Stimulated activated CD4-positive, alpha-beta T cell treated with anti-CD3 and anti-CD28 coated beads, Interleukin-2, amount 100 ng/mL, for 48 hours (primary cell): ENCODE measurements at places on chromosomes 5 and 9.
A peak's percentile ranks its signal among the peaks of the same experiment; 100 is the strongest.

DNA sequence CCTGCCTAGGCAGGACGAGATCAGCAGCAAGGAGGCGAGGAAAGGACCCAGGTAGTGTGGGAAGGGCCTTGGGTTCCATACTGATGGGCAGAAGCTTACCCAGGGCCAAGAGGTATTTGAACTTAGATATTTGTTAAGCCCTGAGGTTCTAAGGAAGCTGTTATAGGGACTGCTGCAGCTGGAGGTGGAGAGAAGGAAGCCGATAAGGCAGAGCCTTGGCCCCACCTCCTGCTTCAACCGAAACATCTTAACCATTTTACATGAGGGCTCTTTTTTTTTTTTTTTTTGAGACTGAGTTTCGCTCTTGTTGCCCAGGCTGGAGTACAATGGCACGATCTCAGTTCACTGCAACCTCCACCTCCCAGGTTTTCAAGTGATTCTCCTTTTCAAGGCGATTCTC lies 8.6 kb upstream of the AQP3 start:
- DNase-seq: no peak

- no peak for DNase-seq
Observed at GRCh38 chr9:96167011-96167410, 135.0 kb downstream of the HSD17B3 start.

GRCh38 chr5:7478459-7478858 lies 82.5 kb downstream of the ADCY2 start:
- DNase-seq: no peak

DNA sequence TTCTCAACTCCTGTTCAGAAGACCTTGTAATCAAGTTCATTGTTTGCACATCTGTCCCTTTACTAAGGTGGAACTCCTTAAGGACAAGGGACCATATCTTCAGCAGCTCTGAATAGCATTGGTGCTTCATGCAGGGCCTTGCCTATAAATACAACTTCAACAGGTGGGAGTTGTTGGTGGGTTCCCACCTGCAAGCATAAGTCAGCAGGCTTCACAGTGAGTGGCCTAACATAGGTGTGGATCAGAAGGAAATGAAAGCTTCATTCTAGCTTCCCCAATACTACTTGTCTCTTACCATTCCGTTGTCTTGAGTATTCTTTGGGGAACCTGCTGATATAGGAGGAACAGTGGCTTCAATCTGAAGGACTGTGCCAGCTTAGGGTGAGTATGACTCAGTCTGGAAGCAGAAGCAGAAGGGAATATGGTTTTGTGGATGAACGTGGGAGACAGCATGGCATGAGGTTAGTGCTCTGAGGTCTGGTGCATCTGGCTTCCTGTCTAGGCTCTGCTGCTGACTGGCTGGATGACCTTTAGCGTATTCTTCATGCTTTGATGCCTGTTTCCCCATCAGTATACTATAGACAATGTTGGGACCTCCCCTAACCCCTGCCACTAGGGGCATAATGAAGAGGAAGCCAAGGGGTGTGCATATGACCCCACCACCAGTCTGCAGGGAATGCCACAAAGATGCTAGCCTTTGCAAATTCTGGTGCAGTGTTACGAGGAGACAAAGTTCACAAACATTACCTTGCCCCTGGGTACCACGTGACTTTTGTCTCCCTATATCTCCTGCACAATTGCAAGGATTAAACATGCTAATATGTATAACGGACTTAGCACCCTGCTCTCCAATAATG lies 192.3 kb downstream of the PALM2AKAP2 start:
- DNase-seq: no peak

GRCh38 chr9:37539634-37540033 lies 36.5 kb downstream of the FBXO10 start:
- DNase-seq: no peak

GRCh38 chr9:129172816-129173215 lies 5.2 kb downstream of the IER5L start:
- DNase-seq: no peak

DNA sequence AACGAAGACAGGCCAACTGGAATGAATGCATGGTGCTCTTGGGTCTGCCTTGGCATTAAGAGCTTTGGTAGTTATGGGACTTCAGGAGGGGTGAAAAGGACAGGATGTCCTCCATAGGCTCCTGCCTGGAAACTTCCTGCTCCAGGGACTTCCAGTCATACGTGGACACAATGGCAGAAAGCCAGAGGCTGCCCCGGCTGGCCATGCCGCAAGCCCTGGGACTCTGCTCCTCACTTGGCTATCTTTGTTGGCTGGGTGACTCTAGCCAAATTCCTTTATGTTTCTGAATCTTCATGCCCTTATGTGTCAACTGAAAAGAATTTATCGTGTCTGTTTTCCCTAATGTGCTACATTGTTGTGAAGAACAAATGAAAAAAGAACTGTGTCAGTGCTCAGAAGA lies 136.9 kb downstream of the SIL1 start:
- DNase-seq: no peak

GRCh38 chr5:32736842-32737241 lies 25.7 kb downstream of the NPR3 start:
- DNase-seq: no peak

DNA sequence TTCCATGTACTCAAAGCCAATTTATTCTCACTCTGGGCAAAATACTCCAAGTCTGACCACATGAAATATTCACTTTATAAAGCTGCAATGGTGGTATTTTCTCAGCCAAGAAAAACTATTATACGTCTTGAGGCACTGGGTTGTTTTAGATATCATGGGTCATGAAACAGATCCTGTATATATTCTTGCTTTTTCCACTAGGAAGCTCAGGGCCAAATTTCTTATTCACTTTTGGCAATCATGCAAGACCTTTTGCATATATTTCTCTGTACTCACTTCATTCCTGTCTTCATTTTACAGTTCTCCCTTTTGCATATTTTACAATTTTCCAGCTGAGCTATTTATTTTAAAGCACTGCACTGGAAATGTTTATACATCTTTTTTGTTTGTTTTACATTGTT lies 49.8 kb downstream of the GABBR2 start:
- no peak for DNase-seq

DNA sequence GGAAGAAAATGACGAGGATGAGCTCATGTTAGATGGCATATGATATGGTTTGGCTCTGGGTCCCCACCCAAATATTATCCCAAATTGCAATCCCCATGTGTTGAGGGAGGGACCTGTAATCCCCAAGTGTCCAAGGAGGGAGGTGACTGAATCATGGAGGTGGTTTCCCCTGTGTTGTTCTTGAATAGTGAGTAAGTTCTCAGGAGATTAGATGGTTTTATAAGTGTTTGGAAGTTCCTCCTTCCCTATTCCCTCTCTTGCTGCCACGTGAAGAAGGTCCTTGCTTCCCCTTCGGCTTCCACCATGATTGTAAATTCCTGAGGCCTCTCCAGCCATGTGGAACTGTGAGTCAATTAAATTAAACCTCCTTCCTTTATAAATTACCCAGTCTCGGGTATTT lies 10.1 kb downstream of the EDIL3 start:
- DNase-seq: no peak

DNA sequence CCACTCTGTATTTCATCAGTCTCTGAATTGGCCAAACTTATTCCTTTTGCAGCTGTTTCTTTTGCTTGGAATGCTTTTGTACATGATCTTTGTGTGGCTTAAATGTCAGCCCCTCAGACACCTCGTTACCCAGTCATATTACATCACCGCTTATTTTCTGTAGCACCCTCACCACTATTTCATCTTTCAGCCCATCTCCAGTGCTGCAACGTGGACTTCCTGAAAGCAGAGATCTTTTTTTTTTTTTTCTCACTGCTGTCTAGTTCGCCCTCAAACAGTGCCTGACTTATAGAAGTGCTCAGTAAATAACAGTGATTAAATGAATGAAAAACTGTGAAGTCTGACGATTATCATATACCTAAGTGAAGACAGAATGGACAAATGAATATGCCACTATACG lies 835 bp downstream of the SRA1 start:
- DNase-seq: no peak

GRCh38 chr5:108736855-108737254 lies 10.8 kb upstream of the FER start:
- DNase-seq: no peak

- no peak for DNase-seq
Observed at GRCh38 chr9:109769250-109769649, 10.7 kb upstream of the PALM2AKAP2 start.

DNA sequence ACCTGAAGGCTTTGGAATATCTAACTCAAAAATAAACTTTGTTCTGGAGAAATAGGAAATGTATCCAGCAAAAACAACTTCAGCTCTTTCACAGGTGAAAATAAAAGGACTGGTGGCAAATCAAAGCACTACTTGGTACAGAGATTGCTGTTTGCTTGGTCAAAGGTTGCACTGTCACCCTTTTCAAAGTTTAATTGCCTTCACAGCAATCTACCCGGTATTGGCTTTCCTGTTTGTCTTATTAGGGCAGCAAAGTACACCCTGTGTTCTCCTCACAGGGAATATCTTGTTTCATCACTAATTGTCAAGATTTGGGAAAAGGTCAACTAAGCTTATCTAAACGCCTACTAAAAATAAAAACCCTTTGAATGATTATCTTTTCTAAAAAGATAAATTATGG lies 214.1 kb upstream of the ADCY2 start:
- DNase-seq: no peak

- no peak for DNase-seq
Observed at GRCh38 chr5:91424638-91425436, 41.7 kb upstream of the ARRDC3 start.

GRCh38 chr9:133124123-133124906 lies 3.3 kb upstream of the RALGDS start:
- DNase-seq: no peak

DNA sequence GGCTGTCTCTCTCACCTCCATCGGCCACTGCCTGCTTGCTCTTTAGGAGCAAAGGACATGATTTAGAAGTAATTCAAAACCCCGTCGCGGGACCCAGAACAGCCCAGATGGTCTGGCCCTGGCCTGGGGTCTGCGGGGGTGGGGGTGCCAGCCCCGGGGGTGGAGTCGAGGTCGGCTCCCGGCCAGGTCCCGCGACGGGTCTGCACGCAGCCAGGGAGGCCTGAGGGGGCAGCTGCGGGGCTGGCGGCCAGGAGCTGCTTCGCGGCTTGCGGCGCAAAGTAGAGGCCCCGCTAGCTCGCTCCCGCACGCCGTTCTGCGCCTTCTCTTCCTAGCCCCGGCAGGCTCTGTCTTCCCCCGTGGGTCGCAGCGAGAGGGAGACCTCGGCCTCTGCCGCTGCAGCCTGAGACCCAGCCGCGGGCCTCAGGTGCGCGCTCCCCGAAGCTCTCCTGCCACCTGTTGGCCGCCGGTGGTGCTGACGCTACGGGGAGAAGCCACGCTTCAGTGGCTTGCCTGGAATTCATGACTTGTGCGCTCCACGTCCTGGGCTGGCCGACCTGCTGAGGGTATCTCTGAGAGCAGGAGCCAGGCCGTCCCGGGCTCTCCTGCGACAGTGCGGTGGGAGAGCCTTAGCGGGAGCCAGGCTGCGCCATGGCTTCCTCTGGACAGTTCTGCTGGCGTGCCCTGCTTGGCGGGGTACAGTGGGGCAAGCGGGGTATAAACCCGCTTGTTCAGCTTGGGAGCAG lies 157.2 kb upstream of the PITX1 start:
- peak; percentile 71 for DNase-seq

DNA sequence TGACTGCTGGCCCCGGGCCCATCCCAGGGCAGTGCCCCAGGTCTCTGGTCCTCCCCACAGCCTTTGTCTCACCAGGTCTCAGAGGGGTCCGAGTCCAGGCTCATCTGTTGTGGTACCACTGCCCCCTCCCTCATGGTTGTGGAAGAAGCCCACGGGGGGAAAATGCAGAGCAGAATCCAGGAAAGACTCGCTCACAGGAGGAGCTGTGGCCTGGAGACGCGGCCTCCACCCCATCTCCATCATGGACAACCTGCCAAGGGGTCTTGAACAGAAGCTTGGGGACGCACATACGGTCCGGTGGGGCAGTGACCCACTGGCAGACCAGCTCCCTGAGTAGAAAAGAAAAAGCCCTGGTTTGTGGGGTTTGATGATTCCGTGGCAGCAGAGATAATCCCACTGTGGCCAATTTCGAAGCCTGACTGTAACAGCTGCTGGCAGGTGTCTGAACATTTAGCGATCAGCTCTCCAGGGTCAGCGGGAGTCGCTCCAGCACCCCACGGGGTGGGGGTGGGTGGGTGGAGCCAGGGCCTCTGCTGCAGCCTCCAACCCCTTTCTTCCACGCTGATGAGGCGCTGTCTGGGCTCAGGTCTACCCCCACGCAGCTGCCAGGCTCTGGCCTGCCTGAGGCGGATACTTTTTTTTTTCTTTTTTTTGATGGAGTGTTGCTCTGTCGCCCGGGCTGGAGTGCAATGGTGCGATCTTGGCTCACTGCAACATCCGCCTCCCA lies 1.9 kb upstream of the GRIN1 start:
- no peak for DNase-seq

DNA sequence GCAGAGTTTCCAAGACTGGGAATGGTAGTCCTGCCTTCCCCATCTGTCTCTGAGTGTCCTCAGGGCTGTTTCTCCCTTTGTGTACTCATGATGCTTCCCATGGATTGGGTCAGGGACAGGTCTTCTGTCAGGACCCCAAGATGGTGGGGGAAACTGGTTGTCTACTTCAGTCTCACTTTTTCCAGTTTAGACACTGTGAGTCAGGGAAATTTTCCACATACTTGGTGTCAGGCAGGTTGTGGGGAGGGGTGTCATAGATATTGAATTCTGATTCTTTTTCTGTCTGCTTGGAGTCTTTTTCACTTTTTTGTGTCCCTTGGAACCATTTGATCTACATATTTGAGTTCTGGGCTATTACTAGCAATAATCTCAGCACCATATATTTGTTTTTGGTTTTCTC lies 10.3 kb downstream of the POLK start:
- DNase-seq: no peak
